ENCODE measurements at places on chromosomes 2 and 18.

- no peak for DNase-seq
Observed at GRCh38 chr2:187168720-187169713, 279.0 kb downstream of the CALCRL start.

GRCh38 chr2:120669121-120669952 is 66.3 kb upstream of the GLI2 start:
- no peak for DNase-seq

- DNase-seq: no peak
Observed at GRCh38 chr2:65914244-65914786, 481.9 kb upstream of the SPRED2 start.

DNA sequence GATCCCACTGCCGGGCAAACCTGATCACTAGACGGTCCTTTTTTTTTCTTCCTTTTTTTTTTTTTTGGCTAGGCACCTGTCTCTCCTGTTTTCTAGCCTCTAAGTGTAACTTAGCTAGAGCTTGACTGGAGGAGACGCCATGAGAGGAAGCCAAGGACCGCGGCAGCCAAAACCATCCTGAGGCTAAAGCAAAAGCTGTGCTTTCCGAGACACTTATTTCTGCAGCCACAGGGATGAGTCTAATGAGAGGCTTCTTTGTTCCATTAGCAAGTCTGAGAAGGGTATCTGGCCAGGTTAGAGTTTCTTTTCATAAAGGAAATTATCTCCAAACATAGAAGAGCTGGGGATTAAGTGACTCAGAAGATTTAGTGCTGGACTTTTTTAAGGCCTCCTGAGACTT is 7.3 kb upstream of the CXCR4 start:
- no peak for DNase-seq

GRCh38 chr2:30862054-30862651 is 54.9 kb upstream of the CAPN13 start:
- peak; percentile 43 for DNase-seq

DNA sequence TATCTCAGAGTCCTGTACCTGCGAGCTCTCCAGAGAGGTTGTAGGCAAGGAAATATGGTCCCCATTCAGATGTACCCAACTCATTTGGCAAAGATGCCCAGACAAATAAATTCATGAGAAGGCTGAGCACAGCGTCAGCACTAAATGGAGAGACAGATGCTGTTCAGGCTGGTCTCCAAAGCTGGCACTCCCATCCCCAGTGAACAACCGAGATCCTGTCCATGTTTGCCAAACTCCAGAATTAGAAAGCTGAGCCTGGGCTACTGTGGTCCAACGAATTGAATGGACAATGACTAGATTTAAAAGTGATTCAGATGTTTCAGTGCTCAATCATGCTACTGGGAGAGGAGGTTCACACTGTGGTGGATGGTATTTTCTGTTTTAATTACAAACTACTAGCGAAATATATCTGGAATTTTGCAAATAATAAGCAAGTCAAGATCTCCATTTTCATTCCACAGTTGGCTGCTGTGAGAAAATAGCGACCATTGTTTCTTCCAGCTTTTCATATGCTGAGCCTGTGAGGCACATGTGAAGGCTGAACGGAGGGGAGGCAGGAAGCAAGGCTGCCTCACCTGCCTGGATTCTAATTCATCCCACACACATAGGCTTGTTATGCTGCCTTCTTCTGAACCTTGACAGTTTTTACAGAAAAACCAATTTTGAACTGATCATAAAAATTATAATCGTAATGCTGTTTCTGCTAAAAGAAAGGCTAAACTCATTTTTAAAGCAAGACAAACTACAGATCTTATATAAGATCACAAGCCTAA is 22.6 kb upstream of the DAPL1 start:
- peak; percentile 89 for DNase-seq

DNA sequence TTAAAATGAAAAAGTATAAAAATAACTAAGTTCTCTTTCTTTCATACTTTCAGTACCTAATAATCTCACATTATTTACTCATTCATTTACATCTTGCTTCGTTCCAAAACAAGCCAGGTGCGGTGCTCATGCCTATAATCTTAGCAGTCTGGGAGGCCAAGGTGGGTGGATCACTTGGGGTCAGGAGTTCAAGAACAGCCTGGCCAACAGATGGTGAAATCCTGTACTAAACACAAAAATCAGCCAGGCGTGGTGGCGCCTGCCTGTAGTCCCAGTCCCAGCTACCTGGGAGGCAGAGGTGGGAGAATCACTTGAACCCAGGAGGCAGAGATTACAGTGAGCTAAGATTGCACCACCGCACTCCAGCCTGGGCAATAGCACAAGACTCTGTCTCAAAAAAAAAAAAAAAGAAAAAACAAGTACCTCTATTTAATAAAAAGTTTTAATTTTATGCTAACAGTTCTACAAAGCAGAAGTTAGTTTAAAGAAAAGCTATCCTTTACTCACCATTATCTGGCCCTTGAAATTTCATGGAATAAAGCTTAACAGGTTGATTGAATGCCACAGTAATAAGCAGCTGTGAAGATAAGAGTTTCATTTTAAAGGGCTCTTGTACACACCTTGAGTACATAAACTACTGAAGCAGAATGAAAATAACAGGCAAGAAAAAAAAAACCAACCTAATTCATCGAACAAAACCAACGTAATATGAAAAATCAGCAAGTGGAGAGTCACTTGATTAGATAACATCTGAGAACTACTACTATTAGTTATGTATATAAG is 22.5 kb downstream of the TXNL1 start:
- no peak for DNase-seq

DNA sequence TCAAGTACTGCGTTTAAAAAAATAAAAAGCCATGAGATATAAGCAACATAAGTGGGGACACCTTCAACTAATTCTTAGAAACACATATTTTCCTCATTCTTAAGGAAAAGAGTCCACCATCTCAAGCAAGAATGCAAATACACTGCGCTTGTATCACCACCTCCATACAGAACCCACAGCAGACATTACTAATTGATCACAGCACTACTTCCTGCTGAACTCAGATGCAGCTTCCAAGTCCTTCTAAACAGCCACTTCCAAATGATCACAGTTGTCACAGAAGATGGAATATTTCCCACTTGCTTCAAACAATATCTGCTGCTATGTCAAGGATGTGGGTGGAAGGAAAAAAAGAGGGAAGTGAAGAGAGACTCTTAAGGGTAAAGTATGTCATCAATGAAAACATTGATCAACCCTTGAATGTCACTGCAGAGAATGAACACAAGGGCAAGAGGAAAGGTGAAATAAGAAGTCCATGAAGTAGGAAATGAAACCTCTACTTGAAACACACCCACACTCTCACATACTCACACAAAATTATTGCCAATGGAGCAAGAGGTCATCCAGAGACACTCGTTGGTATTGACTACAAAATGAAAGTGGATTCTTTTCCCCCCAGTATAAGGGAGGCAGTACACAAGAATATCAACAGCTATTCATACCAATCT is 22.1 kb downstream of the TGFA start:
- DNase-seq: no peak

DNA sequence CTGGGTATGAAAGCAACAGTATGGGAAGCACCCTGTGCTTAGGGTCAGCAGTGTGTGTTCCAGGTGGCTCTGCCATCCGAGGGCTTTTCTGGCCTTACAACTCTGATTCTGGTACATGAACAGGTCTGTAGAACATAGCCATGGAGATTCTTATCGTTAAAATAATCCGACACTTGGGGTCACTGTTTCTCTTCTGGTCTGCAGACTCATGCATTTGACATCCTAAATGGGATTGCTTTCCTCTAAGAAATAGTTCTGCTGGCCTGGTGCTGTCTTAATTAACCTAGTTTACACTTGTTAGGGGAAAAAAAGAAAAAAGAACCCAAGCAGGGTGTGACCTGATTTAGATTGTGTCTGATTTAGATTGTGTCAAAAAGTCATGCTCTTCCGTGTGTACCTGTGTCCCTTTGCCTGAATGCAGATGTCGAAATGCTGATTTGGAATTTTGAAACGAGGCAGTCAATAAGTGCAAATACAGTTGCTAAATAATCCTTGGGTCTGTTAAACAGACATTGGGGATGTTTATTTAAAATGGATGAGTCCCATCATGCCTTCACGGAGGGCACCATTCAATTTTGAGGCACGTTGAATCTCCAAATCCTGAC is 59.6 kb downstream of the TRPM8 start:
- no peak for DNase-seq

DNA sequence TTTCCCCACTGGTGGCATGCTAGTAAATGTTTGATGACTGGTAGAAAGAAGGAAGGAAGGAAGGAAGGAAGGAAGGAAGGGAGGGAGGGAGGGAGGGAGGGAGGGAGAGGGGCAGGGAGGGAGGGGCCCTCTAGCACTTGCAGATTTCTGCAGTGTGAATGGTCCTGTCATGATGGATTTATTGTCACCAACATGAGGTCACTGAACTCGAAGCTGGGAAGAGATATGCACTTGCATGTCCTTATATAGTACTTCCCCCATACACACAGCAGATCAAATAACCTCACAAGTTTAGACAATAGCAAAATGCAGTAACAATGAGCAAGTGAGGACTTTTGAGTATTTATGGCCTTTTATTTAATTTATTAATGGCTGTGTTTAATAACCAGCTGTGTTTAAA is 44.5 kb upstream of the CXCR4 start:
- no peak for DNase-seq

GRCh38 chr2:45755585-45756335 is 104.3 kb downstream of the PRKCE start:
- DNase-seq: no peak

DNA sequence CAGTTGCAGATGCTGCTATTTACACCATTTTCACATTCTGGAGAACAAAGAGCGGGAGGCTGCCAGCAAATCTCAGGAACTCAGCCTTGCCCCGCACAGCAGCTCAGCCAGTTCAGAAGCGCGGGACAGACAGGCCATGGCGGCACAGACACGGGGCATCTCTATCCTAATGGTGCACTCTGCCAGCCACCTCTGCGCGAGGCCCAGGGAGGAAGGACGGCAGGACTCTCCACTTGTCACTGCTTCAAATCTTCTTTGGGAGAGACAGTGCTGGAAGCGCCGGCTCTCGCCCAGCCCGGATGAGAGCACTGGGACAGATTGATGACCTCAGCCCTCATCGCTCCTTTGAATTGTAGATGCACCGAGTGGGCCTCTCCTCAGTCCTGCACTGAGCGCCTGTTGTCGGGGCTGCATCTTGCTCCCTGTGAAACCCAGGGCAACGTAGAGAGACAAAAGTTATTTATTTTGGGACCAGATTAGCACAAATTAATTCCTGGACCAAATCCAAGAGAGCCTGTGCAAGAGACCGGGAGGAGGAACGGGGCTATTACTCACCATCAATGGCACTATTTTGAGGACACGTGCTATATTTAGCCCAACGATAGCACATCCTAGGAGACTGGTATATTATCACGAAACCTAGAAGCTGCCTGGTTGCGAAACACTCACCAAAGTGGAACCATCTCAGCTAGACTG is 211.4 kb upstream of the SMIM21 start:
- peak; percentile 47 for DNase-seq

GRCh38 chr2:161870401-161870930 is 203.5 kb downstream of the DPP4 start:
- no peak for DNase-seq

DNA sequence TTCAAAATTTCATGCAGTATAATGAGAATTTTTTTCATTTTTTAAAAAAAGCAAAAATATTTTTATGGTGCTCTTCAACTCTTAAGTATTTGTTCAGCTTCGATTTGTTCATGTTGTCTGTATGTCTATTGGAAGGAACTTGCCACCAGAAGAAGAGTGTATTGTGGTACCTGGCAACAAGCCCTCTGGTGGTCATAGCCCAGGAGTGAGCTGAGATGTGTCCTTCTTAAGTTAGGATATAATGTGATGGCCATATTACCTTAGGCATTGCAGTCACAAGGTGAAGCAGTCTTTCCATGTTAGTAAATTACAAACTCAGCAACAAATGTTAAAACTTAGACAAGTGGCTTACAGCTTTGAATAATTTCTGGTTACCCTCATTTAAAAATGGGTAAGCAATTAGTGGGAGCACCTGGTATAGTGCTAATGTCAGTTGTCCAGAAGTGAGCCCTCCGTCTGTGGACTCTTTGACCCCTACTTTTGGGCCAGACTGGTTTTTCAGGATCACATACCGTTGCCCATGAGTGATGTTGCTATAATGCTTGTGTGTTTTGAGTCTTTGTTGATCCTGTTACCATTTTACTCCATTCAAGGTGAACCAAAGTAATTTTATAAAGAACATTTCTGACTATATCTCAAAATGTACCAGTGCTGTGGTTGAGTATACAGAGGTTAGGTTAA is 57.4 kb downstream of the MYO1B start:
- no peak for DNase-seq

DNA sequence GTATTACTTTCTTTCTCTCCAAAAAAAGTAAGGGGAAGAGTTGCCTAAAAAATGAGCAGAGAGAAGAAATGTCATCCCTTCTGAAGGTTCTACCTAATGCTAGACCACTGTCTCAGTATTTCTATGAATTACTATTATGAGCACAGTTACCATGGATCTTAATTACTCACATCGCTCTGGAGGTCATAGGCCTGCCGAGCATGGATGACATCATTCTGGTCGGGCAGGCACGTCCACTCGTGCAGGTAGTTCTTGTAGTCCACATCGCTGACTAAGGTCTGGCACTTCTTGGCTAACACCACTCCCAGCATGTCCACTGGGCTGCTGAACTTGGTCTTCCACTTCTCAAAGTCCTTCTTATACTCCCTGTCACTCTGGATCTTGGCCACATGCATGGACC is 106.9 kb downstream of the NEB start:
- no peak for DNase-seq

DNA sequence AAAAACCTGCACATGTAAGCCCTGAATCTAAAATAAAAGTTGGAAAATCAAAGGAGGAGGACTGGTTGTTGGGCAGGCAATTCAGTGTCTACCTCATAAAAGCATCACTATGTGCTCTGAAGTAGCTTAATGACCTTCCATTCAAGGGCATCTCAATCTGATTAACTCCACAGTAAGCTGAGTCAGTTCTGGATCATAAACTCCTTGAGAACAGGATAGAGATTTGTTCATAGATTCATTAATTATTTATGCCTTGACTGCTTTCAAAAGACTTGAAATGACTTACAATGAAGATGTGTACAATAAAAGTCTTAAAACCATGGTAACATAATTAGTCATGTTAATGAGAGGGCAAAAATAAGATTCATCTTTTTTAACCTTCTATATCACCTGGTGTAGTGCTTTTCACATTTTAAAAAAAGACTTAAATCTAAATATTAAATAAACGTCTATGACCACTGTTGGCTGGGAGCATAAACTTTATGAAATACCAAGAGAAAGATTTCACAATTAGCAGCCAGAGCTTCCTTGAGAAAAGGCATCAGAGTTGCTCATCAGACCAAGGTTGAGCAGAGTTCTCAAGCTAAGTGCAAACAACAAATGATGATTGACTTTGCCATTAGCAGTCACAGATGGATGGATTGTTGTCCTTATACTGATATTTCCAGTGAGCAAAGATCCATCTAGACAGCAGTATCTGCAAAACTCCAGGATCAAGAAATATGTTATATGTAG is 237.3 kb upstream of the THUMPD2 start:
- no peak for DNase-seq
